CD8-positive, alpha-beta T cell (primary cell): ENCODE measurements at places on chromosomes 6 and 20.

- no peak for DNase-seq
Measured at GRCh38 chr20:43568706-43569105, 9.9 kb downstream of the SGK2 start.

DNA sequence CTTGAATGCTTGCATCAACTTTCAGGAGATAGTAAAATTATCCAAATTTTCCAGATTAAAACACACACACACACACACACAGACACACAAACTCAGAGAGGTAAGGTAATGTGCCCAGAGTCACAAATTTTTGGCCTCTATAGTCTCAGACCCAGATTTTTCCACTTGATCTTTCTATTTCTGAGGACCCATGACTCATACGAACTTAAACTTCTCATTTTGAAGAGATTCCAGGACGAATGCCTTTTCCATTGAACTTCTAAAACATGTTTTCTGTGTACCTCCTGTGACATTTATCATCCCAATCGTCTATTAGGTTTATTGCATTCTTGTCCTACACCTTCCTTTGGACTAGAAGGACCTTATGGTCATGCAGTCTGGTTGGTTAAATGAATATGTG, 172.9 kb upstream of the COL21A1 start:
- no peak for DNase-seq

DNA sequence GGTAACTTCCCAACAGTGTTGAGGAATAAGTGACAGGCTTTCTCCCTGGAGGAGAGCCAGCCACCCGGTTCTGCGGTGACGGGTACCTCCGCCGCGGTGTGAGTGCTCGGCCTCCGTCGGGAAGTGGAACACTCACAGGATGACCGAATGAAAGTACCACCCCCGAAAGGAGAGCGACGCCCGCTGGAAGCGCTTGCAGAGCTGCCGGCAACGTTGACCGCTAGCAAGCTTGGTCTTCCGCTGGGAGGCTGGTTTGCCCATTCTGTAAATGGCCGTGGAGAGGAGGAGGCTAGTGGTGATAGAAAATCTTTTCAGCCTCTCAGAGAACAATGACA, 614 bp upstream of the TMEM242 start:
- DNase-seq: peak; percentile 17

DNA sequence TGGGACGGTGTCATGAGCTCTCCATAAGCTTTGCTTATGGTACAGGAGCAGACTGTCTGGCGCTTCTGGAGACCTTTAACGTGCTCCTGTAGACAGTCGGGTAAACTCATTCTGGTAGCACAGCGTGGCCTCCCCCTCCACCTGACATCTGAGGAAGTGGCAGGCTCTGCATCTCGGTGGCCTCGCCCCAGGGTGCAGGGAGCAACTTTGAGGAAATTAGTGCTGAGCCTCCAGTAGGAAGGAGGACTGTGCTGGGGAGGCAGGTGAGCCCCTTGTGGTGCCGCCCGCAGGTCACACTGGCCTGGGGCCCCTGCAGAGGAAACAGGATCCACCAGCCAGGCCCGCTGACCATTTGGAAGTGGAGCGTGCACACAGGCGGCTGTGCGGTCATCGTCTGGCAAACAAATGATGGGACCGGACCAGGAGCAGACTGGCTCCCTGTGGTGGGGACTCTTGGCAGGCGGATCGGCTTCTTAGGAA, 57.9 kb downstream of the SYNJ2 start:
- no peak for DNase-seq

- no peak for DNase-seq
Measured at GRCh38 chr20:49395659-49396058, 86.8 kb downstream of the KCNB1 start.

- no peak for DNase-seq
Measured at GRCh38 chr20:49948809-49949507, 12.8 kb downstream of the RNF114 start.

DNA sequence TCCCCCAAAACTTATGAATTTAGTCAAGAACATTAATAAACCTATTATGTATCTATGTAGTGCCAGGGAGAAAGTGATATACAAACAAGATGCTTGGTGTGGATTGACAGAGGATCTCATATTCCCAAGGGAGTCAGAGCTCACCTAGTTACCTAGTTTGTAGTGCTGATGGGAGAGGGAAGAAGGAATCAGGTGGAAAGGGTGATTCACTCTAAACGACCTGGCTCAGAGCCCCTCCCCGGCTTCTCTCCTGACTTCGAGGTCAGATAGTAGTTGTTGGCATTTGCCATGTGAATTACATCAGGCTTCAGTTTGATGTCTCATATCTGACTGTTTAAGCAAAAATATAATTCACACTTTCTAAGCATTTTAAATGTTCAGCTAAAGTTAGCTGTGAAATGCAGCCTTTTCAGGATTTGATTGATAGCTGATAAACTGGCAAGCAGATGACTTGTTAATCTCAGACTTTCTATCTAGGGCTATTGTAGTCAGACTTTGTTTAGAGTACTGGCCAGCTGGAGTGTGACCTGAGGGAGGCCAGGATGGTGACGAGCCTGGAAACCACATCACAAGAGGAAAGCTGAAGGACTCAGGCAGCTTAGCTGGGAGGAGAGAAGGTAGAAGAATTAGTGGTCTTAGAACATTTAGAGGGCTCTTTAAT, 123.7 kb downstream of the AKAP7 start:
- DNase-seq: no peak

DNA sequence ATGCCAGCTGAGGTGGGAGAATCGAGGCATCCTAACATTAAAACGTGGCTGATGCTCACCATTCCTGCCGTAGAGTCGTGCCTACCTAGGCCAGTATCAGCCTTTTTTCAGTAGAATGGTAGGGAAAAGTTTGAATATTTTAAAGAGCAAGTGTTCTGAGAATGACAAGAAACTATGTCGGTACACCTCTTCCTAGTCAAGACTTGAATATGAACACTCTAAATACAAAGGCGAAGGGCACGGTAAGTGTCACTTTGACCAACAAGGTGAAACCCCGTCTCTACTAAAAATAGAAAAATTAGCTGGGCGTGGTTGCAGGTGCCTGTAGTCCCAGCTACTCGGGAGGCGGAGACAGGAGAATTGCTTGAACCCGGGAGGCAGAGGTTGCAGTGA, 1.0 kb downstream of the GINM1 start:
- DNase-seq: no peak

- DNase-seq: no peak
Measured at GRCh38 chr6:103872678-103873077, 987.0 kb downstream of the HACE1 start.

- DNase-seq: no peak
Measured at GRCh38 chr6:77425216-77425615, 38.1 kb downstream of the HTR1B start.

DNA sequence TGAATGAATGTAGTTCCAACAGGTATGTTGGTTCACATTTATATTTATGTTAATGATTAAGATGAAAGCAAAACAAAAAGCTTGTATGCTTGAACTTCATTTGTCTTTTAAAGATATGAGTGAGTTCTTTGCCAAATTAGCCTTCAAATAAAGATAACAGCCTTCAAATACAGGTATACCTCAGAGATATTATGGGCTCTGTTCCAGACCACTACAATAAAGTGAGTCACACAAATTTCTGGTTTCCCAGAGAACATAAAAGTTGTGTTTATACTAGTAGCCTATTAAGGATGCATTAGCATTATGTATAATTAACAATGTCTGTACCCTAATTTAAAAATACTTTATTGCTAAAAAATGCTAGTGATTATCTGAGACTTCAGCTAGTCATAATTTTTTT, 245.3 kb upstream of the MAN1A1 start:
- no peak for DNase-seq

GRCh38 chr6:85660181-85660611, 17.5 kb upstream of the SYNCRIP start:
- DNase-seq: no peak

GRCh38 chr20:44765091-44765490, 19.4 kb downstream of the KCNK15 start:
- no peak for DNase-seq

DNA sequence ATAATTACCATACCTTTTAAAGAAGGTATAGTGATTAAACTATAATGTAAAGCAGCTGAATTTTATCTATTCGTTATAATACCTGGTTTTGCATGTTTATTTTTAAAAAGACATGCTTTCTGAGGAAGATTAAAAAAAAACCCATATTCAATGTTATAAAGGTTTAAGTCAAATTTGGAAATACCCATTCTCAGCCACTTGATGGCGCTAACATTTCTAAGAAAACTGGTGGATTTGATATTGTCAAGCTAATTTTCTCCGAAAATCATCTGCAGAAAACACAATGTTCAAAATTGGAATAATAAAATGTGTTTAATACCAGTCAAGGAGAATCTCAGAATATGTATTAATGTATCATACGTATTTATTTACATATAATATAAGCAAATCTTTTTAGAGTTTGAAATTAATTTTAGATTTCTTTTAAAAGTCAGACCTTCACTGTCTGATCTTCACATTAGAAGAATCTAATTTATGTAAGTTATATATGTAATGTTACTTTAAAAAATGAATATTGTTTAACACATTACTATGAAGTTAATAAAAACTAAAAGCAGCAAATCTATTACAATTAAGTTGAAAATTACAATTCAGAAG, 35.0 kb downstream of the SHPRH start:
- DNase-seq: peak; percentile 56

DNA sequence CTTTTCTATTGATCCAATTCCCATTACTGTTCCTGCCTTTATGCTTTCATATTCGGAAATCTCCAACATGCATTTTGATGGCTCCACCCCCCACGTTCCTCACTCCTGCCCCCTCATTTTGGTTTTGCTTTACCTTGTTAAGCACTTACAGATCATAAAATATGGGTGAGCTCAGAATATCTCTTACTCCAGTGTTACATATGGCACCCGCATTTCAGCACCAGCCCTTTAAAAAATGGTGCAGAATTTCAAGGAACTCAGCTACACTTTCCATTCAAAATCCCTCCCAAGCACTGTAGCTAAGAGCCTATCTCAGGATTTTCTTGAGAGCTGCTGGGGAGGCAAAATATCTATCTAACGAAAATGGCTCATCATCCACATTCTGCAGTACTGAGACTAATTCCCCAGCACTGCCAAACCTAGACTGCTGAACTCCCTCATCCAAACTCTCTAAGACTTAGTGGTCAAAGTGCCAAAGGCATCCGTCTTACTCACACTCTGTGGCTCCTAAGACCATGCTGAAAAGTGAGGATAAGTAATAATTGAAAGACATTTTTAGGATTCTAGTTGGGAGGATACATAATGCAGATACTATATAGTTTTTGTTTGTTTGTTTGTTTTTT, 7.8 kb downstream of the SGK1 start:
- no peak for DNase-seq

- no peak for DNase-seq
Measured at GRCh38 chr6:25318589-25318988, 39.4 kb downstream of the CARMIL1 start.
